ENCODE measurements at places on chromosomes 1 and 21.

GRCh38 chr1:236753516-236753915, 41.6 kb upstream of the MTR start:
- peak; percentile 38 for DNase-seq

- DNase-seq, result peak; percentile 67
These were observed 14.1 kb downstream of the TMEM53 start for GRCh38 chr1:44660176-44660575.

DNA sequence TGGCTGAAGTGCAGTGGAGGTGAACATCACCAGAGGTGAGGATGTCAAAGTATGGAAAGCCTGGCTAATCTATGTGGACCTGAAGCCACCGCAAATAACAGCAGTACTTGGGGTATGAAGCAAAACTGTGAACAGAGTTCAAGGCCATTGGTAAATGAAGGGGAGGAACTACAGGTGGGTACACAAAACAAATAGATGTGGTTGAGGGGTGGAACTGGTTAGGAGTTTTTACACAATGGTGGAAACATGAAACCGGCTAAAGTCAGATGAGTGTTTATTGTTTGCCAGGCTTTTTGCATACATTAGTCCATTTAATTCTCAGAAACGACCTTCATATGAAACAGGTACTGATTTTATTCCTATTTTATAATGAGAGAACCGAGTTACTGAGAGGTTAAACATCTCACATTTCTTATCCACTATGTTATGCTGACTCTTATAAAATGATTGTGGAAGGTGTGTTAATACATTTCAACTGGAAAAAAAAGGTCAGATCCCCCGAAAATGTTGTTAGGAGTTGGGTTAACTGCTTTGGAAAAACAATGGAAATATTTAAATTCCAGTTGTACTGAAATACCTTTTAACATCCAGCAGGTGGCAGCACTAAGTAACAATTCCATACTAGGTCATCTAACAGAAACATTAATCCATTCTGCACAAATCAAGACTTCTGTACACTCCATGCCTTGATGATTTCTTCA, 44.3 kb upstream of the GTF2B start:
- peak; percentile 29 for DNase-seq

DNA sequence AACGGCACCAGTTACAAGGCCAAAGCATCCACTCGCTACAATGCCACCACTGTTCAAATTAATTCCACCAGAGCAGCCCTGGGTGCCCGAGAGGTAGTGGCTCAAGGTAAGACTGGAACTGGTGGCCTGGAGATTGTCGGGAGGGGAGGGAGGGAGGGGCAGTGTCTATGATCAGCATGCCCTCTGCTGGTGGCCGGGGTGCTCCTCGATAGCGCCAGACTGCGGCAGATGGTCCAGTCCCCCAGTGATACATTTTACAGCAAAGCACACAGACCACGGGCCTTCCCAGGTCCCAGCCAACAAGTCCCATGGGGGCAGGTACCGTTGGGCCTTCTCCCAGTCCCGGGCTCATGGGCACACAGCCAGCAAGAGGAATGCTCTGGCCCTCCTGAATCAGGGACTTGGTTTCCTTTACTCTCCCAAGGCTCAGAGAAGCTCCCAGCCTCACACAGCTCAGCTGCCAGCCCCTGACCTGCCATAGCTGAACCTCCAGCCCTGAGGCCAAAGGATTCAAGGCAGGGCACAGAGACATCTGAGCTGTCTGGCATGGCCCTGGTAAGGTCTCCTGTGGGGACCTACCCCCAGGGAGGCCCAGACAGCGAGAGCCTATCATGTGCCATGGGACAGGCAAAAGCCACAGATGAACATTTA, 15.3 kb downstream of the ACOT7 start:
- DNase-seq, result no peak

GRCh38 chr1:53896635-53897229, 2.7 kb downstream of the DIO1 start:
- no peak for DNase-seq

GRCh38 chr1:21175324-21175669, 1.4 kb downstream of the EIF4G3 start:
- no peak for DNase-seq

DNA sequence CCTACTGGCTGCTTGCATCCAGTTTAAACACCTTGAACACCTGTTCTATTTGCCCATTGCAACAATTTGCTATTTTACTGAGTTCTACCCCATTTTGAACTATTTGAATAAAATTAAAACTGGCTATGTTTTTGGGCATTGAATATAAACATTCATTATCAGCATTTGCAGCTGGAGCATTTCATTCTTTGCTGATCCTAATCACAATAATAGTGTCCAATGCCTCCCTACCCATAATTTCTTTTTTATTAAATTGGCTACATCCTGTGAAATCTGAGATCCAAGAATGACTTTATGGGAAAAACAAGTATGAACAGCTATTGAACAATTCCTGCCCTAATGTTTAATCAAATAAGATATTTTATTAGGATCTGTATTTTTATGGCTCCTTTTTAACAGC, 447.9 kb downstream of the PLA2G4A start:
- DNase-seq, result peak; percentile 30

- peak; percentile 32 for DNase-seq
These were observed 1.0 kb upstream of the EFNA1 start for GRCh38 chr1:155126556-155127104.

GRCh38 chr1:232149287-232150201, 480.4 kb downstream of the SIPA1L2 start:
- DNase-seq, result no peak
